ENCODE measurements at places on chromosomes 13 and 19.

DNA sequence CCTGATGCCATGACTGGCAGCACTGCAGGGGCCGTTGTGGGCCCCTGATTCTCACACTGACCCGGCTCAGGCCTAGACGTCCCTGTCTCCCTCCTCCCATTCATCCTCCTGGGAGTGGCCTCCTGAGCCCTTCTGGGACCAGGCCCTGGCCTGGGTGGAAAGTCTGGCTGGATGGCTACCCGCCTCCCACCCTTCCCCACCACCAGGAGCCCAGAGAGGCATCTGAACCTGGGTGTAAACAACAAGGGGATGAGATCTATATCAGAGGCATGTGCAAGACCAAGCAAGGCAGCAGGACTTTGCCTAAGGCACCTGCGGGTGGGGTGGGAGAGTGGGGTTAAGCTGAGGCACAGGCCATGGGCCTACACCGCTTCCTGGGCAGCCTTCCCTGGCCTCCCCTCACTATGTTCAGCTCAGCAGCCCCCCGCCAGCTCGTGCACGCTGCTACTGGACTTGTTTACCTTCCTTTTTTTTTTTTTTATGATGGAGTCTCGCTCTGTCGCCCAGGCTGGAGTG lies 22.0 kb upstream of the ASPDH start:
- no peak for DNase-seq

- no peak for DNase-seq
Observed at GRCh38 chr13:79403113-79403512, 2.9 kb downstream of the RBM26 start.

GRCh38 chr13:34762312-34762711 lies 179.8 kb upstream of the NBEA start:
- no peak for DNase-seq

- DNase-seq: no peak
Observed at GRCh38 chr13:41960211-41960636, 685 bp downstream of the VWA8 start.
